Cortex of kidney (tissue), 1 donor: ENCODE measurements at places on chromosomes 3 and 15.

DNA sequence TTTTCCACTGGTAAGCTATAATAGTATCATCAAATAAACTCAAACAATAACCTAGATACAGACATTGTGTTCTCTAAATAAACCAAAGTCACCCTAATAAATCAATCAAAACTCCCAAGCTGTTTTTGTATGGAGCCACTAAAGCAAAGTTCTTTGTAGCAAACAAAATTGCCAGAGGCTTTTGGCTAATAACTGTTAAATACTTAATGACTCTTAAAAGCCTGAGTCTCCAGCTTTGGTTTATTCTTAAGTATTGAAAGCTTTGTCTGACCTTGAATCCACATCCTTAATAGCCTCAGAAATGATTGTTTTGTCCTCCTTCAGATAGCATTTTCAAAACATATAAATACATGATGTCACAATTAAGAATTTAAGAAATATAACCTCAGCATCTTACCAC, 725.3 kb downstream of the SI start:
- DNase-seq: no peak

- no peak for DNase-seq
Measured at GRCh38 chr3:37779289-37780152, 82.2 kb upstream of the CTDSPL start.

DNA sequence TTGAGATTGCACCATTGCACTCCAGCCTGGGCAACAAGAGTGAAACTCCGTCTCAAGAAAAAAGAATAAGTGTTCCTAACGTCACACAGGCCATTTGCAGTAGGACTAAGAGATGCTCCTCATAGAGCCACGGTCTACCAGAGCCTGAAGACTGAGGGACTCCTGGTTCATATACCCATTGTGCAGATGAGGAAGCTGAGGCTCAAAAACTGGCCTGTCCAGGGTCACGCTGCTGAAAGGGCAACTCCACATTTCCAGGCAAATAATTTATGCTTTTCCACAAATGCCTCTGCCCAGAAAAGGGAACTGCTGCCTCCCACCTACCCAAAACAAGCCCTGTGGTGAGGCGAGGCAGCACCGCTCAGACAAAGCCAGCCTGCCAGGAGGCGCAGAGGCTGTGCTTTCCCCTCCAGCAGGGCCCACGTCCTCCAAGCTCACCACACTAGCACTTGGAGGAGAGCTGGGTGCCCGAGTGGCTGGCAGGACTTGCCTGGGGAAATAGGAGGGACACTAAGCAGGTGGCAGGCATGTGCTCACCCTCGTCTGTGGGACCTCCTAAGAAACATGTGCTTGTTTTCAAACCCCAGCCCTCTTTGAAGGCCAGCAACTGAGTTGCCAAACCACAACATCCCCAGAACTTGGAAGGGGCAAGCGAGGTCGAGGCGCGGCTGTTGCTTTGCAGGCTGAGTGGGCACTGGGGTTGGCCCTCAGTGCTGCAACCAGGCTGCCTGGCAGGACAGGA, 195.6 kb downstream of the XXYLT1 start:
- no peak for DNase-seq

- no peak for DNase-seq
Measured at GRCh38 chr15:82871832-82872484, 62.5 kb downstream of the WHAMM start.

DNA sequence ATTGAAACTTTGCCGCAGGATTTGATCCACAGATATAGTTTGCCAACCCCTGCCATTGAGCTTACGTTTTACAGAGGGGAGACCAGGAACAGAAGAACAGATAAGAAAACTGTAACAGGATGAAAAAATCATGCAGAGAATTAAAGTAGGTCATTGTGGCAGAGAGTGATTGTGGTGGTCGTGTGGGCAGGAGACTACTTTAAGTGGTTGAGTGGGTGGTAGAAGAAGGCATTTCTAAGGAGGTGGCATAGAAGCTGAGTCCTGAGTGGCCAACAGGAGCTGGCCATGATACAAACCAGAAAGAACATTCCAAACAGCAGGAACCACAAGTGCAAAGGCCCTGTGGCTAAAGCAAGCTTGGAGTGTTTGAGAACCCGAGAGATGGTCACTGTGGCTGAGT, 34.5 kb downstream of the COLQ start:
- no peak for DNase-seq

DNA sequence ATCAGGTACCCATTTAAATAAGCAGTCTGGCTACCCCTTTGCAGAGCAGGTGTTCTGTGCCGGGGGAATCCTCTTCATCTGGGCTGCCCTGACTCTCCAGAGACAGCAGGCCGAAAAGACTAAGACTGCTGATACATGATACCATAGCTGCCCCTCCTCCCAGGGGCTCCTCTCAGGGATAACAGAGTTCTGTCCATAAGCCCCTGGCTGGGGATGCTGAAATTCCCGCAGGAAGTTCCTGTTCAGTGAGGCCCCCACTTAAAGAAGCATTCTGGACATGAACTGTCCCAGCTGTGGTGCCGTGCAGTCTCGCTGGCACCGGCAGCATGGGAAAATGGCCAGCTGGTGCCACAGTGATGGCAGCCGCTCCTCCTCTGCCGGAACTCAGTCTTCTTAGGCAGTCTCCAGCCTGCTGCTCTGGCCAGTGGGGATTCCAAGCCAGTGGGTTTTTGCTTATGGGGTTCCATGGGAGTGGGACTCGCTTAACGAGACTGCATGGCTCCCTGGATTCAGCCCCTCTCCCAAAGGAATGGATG, 1026.2 kb downstream of the NAALADL2 start:
- DNase-seq: no peak

- no peak for DNase-seq
Measured at GRCh38 chr3:194935061-194935460, 249.4 kb downstream of the FAM43A start.

GRCh38 chr3:134485075-134485717, 589 bp downstream of the ANAPC13 start:
- no peak for DNase-seq

DNA sequence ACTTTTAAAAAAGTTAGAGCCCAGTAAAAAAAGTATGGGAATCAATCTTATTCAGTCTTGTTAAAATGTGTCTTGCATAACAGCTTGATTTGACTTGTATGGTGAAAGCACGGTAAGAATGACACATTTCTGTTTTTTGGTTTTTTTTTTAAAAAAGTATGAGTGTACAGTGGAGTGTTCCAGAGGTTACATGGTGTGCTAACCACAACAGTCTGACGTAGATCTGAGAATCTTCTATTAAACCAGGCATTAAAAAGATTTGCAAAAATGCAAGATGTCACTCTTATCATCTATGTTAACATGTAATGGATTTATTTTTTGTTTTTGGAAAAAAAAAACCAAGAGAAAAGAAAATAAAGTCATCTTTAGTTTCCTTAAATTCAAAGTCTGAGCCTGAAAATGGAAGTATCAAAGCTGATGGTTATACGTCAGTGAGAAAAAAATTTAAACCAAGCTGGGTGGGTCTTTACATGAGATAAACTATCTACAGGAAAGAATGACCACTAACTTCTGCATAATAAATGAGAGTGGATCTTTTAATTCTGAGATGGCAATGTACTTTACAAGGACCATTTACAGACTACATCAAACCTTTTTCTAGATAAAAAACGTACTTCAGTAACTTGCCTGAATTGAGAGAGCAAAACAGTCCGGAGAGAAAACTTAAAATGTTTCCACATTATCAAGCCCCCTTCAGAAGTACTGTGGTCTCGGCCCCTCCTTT, 1.6 kb downstream of the GABPB1 start:
- no peak for DNase-seq

- DNase-seq: no peak
Measured at GRCh38 chr3:128784232-128784631, 58.2 kb downstream of the RAB7A start.

DNA sequence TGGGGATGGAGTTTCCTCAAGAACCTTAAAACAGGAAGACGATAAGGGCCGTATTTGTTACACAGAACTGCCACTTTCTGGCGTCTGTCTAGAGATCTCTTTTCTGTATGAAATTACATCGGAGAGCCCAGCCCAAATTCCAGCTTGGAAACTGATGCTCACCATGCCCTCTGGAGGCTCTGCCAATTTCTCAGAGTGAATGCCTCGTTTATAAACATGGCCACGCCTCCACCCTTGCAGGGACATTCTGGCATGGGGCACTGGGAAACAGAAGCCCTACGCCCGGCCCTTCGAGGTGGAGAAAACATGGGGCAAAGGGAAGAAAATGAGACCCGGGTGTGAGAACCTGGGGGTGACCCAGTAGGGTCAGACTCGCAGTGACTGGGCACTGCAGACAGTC, 53.4 kb upstream of the SEC13 start:
- no peak for DNase-seq

GRCh38 chr3:38003371-38003816, 12.8 kb downstream of the VILL start:
- no peak for DNase-seq

- no peak for DNase-seq
Measured at GRCh38 chr3:27827041-27827440, 104.9 kb upstream of the EOMES start.

- no peak for DNase-seq
Measured at GRCh38 chr15:80697075-80697685, 2.1 kb downstream of the ABHD17C start.

- DNase-seq: no peak
Measured at GRCh38 chr3:172085557-172085895, 46.1 kb downstream of the FNDC3B start.

GRCh38 chr15:33022629-33023028, 171.9 kb downstream of the FMN1 start:
- DNase-seq: no peak

GRCh38 chr3:58580826-58581327, 3.7 kb upstream of the FAM107A start:
- DNase-seq: no peak

DNA sequence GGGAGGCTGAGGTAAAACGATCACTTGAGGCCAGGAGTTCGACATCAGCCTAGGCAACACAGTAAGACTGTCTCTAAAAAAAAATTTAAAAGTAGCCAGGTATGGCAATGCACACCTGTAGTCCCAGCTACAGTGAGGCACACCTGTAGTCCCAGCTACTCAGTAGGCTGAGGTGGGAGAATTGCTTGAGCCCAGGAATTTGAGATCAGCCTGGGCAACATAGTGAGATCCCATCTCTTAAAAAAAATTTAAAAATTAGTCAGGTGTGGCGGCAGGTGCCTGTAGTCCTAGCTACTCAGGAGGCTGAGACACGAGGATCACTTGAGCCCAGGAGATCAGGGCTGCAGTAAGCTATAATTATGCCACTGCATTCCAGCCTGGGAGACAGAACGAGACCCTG, 6.8 kb downstream of the MESD start:
- DNase-seq: no peak

DNA sequence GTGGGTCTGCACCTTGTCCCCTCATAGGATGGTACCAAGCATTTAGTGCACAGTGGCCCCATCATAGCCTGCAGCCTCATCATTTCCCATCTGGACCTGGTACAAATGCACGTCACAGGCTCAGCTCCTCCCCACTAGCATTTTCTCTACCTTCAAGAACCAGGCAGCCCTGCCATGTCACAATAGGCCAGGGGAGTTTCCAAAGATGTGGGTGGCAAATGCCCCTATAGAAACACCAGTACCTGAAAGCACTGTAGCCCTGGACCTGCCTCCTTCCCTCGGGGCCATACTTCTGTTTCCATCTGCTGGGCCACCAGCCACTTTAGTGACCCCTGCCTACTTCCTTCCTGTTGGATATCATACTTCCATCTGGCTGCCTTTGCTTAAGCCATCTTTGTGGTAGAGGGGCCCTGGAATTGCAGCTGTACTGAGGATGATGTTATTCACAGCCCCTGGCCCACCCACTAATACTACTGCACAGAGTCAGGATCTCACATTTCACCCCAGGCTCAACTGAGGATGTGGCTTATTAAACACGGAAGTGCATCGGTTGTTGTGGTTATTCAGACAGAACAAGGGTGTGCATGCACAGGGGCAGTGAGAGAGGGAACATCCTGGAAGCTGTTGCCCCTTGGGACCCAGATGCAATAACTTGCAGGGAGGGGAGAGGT, 3.8 kb downstream of the TCTA start:
- no peak for DNase-seq

DNA sequence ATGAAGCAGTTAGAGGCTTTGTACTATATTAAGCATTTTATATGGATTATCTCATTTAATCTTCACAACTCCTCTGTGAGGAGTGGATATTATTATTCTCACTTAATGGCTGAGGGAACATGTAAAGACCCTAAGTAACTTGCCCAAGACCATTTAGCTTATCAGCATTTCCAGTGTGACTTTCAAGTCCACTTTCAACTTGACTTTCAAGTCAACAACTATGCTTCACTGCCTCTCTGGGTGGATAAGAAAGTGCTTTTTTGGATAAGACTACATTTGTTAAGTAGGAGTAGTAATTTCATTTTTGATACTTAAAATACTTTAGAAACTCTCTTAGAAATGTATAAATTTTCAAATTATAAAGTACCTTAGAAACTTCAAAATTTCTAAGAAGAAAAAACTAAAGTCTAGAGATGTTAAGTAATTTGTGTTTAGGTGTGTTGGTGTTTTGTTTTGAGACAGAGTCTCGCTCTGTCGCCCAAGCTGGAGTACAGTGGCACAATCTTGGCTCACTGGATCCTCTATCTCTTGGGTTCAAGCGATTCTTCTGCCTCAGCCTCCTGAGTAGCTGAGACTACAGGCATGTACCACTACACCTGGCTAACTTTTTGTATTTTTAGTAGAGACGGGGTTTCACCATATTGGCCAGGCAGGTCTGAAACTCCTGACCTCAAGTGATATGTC, 71.8 kb downstream of the MINDY2 start:
- no peak for DNase-seq

DNA sequence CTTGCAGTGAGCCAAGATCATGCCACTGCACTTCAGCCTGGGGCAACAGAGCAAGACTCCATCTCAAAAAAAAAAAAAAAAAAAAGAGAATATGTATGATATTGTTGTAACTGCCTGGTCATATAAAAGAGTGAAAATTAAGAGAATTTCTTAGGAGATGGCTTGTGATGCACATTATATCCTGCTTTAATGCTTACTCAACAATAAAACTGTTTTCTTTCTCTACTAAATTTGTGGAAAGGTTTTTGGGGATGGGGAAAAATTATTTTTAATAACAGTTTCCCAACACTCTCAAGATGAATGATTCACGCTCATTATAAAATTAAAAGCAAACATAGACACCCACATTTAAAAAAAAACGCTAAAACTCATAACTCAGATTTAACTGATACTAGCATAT, 1163.0 kb downstream of the SI start:
- DNase-seq: no peak

DNA sequence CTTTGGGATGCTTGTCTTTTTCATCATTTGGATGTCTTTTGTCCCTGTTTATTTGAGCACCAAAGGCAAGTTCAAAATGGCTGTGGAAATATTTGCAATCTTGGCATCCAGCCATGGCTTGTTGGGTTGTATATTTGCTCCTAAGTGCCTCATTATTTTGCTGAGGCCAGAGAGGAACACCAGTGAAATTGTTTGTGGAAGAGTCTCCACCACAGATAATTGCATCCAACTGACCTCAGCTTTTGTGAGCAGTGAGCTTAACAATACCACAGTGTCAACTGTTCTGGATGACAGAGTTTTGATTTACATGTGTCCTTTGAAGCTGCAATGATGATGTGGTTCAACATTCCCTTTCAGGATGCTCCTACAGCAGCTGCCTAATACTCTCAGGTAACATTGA, 83.0 kb upstream of the KCNAB1 start:
- no peak for DNase-seq

GRCh38 chr3:133669949-133670524, 8.3 kb upstream of the TOPBP1 start:
- DNase-seq: no peak

- no peak for DNase-seq
Measured at GRCh38 chr3:17433876-17434275, 308.6 kb downstream of the TBC1D5 start.
